ENCODE measurements at places on chromosomes 3 and 15.

DNA sequence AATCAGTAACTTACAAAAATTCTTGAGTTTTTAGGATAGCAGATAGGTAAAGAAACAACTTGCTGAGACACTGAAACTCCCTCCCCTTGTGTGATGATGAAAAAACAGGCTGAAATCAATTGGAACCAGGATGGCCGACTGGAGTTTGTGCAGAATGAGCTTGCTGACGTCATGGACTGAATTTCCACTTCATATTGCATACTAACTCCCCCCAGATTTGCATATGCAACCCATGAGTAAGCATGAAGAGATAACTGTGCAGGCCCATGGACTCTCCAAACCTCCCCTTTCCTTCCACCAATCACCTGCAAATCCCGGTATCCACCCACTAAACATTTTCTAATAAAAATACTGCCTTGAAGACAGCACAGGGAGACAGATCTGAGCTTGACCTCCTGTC lies 82.0 kb upstream of the SCN5A start:
- no peak for DNase-seq

DNA sequence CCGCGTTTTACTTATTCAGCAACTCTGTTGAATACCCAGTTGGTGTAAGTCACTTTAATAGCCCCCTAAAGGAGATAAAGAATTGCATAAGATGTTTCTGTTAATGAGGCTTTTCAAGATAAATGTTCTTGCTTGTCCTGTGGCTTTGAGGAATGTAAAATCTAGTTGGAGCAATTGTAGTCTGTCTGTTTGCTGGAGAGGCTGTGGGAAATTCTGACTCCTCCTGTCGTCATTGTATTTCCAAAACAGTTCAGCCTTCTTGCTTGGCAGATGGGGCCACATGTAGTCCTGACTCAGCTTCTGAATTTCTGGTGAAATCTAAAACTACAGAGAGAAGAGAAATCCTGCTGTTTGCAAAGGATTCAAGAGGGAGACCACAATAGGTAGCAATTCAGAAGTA lies 114.4 kb downstream of the RYR3 start:
- no peak for DNase-seq

GRCh38 chr3:152104847-152105415 lies 163.8 kb upstream of the MBNL1 start:
- DNase-seq = no peak

GRCh38 chr3:16481546-16481897 lies 32.0 kb downstream of the RFTN1 start:
- DNase-seq = no peak

DNA sequence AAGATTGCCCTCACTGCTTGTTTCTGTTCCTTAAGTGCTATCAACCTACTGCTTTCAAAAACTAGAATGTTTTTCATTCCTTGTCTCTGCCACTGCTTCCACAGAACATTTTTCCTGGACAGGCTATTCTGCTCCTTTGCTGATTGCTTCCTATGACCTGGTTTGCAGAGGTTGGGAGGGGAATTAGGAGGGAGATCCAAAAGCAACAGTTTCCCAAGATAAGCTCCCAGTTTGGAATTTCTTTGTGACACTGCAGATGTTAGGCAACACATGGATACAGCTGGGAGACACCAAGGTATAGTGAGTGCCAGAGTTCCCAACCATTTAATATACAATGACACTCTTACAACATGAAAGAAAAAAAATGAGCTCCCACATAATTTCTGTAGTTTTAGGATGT lies 1036.5 kb downstream of the ROBO2 start:
- no peak for DNase-seq
